COLO829 (cell line): ENCODE measurements at places on chromosomes 6 and 20.

DNA sequence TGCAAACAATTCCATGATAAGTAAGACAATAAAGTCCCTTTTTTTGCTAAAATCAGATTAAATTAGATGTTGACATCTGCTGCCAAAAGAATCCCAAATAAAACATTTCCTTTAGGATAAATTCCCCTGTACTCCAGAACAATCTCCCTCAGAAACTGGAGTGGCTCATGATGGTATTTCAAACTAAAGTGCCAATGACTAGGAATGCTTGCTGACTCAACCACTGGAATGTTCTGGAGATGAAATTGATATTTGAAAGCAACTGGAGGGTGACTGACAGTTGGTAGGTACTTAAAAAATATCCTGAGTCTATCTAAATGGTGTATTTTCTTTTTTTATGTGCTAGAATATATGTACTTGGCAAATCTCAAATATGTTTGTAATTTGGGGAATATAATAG is 350.1 kb upstream of the TSHZ2 start:
- DNase-seq: no peak

DNA sequence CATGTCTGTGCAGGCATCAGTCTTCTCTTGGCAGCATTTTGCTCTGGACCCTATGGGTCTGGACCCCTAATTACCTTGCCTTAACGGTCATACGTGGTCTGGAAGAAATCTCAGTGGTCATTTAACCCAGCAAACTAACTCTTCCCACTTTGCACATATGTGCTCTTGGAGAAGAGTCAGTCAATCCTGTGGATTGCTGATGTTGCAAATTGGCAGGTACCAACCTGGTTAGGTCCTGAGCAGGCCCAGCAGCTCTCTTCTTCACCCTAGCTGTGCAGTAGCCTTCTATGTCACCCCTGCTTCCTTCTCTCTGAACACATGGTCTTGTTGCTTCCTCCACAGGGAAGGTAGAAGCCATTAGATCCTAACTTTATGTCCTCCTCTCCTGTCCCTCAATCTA is 1.6 kb downstream of the CEP43 start:
- DNase-seq: no peak

DNA sequence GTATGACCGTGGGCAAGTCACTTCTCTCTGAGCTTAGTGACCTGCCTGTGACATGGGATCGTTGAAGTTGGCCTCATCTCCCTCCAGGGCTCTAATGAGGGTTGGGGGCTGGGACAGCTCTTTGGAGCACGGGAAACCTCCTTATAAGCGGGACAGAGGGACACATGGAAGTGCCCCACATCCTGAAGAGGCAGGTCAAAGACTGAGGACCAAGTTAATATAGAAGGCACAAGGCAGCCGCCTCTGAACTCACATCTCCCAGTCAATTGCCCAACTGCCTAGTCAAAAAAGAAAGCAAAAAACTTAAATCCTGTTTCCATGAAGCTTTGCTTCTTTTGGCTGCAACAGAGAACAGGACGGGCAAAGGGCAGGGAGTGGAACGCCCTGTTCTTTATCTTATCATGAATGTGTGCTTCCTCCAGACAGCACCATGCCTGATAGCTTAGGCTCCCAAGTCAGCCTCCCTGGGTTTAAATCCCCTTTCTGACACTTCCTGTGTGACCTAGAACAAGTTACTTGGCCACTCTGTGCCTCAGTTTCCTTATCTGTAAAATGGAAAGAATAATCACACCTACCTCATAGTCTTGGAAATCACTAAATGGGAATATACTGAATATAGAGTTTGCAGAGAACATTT is 27.1 kb downstream of the LBP start:
- DNase-seq: no peak

- DNase-seq: no peak
Measured at GRCh38 chr6:3310703-3311102, 52.0 kb downstream of the PSMG4 start.

- peak; percentile 86 for DNase-seq
Measured at GRCh38 chr6:71420693-71421328, 132.2 kb downstream of the OGFRL1 start.

DNA sequence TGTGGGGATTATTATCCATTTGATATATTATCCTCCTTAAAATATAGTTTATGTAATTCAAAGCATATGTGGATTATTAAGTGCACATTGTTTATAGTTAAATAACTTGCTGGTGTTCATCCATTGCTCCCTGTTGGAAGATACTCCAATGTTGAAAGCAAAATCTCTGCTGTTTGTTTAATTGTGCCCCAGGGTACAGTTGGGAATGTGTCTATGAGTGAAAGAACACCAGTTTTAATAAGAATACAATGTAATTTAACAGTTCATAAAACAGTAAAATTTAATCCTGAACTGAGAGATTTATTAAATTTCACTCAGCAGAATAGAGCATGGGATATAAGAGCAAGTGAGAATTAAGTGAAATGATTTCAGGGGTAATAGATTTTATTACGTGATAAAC is 364.9 kb downstream of the GRIK2 start:
- no peak for DNase-seq

GRCh38 chr6:134809130-134809529 is 140.8 kb downstream of the ALDH8A1 start:
- peak; percentile 32 for DNase-seq

DNA sequence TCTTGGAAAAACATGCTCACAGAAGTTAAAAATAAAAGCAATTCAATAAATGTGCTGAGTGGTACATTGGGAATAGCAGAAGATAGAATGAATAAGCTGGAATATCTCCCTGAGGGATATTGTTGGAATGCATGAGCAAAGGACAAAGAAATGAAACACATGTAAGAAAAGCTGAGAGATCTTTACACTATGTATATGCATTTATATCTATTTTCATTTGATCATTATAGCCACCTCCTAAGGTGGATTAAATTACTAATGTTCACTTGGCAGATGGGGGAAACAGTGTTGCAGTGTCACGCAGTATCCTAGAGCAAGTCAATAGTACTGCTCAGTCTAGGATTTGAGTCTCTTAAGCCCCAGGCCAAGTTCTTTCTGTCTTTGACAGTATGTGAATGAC is 542.0 kb upstream of the MARCKS start:
- DNase-seq: no peak

DNA sequence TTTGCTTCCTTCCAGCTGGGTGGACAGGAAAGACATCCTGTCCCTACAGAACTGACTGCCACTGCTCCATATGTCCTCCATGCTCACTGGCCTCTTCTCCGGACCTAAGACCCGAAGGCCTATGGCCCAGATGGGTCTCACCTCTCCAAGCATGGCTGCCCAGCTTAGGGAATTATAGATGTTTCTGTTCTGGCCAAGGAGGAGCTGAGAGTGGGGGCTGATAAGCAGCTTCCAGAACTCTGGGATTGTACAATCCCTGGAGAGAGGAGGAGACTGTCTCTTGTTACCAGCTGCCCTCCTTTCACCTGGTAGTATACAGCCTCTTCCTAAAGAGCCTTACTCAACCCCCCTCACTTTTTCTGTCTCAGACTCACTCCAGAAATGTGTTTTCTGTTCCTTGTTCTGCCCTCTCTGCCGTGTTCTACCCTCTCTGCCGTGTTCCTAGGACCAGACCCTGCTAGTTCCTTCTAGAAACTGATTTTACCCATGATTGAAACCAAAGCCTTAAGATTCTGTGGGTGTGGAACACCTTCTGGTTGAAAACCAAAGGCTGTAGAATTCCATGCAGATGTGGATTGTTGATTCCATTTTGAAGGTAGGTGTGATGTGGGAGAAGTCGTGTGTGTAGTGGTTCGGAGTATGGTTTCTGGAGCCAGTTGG is 28.7 kb downstream of the ANKS1A start:
- no peak for DNase-seq

DNA sequence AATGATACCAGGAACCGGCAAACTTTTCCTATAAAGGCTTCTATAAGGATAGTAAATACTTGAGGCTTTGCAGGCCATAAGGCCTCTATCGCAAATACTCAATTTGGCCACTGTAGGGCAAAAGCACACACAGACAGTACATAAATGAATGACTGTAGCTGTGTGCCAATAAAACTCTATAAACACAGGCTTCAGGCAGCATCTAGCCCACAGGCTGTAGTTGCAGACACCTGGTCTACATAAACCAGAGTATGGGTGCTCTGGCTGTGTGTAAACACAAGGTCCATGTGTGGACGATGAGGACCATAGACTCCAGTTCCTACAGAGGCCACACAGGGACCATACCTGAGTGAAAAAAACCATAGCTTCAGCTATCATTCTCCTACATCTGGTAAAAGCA is 52.2 kb downstream of the ZMYND8 start:
- no peak for DNase-seq

- no peak for DNase-seq
Measured at GRCh38 chr6:16432075-16433032, 194.0 kb downstream of the GMPR start.

DNA sequence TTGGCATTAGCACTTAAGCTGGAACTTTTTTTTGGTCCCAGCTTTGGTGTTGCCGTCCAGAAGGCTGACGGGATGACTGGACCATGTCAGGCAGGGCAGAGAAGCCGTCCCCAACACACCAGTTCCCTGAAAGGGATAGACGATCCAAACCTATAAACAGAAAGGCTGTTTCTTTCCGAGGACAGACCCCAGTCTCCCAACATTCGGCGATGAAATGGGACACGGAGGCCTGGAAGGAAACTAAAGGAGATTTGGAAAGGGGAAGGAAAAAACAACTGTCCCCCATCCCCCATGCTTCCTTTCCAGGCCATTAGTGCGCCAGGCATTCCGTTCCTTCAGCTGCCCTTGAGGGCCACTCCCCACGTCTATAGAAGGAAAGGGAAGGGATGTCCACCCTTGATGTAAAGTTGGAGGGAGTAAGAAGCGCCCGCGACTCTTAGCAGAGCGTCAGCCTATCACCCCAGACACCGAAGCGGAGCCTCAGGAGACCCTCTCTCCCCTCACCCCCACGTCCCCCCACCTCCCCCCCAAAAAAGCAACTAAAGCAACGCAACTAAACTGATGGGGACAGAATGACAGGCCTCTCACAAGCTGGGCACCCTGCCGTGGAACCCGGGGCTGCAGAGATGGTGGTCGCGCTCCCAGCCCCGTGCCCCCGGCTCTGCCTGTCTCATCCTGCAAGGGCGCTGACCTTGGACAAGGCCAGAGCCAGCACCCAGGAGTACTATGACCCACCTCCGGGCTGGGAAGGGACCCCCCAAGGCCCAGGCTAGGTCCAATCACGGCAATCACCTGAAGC is 638 bp downstream of the BLCAP start:
- peak; percentile 56 for DNase-seq

GRCh38 chr6:2865694-2866151 is 24.1 kb upstream of the SERPINB1 start:
- no peak for DNase-seq

DNA sequence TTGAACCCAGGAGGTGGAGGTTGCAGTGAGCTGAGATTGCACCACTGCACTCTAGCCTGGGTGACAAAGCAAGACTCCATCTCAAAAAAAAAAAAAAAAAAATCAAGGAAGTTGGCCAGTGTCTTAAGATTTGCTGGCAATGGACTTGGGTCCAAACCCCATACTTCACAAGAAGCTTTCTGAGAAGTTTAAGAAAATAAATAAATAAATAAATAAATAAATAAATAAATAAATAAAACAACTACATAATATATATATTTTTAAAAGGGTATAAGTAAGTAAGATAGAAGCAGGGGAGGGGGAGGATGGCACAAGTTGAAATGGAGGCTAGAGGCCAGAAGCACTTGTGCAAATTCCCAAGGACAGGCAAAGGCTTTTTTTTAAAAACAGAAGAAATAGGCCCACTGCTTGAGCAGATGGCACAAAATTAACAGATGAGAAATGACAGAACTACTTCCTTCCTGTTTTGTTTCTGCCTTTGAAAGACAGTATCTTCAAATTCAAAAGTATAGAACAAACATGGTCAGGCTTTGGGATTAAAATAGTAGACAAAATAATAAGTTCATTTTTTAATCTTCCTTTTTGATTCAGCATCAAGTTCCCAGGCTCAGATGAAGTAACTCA is 287.7 kb downstream of the ALDH8A1 start:
- DNase-seq: no peak

DNA sequence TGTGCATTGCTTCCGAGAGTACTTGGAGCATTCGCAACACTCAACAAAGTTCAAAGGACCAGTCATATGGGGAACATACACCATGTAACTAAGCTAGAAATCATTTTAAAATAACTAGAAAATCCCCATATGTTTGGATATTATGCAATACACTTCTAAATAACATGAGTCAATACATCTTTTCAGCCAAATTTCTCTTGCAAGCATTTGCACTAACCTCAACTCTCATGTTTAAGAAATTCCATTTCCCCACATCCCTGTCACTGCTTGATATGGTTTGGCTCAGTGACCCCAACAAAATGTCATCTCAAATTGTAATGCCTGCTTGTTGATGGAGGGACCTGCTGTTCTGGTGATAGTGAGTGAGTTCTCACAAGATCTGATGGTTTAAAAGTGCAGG is 85.7 kb upstream of the CST7 start:
- DNase-seq: no peak

DNA sequence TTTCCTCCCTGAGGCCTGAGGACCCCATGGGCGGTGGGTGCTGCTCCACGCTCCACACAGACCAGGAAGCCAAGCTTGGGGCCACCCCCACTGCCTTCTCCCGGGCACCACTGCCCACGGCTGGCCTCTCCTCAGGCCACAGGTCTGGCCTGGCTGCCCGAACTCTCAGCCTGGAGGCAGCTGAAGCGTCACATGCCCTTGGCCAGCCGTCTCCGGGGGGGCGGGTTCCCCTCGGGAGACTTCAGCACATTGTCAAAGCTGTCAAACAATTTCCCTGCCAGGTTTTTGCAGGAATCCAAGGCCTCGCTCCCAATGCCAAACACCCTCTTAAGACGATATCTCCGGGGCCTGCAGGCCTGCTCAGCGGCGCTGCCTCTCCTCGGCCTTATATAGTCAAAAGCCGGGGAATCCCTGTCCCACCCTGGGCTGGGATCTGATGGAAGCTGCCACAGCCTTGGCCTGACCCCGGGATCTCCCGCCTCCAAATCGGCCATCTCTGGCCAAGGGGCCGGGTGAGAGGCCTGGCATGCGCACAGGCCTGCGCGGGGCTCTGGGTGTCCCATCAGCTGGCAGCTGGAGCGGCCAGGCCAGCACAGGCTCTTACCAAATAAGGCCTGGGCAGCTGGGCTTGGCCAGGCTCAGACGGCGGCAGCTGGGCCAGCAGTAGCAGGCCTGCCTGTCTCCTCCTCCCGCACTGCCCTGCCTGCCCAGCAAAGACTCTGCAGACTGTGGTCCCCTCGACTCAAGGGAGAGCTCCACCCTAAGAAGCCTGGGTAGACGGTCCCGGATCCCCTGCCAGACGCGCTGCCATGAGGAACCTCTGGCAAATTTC is 49.7 kb downstream of the RBM38 start:
- no peak for DNase-seq

DNA sequence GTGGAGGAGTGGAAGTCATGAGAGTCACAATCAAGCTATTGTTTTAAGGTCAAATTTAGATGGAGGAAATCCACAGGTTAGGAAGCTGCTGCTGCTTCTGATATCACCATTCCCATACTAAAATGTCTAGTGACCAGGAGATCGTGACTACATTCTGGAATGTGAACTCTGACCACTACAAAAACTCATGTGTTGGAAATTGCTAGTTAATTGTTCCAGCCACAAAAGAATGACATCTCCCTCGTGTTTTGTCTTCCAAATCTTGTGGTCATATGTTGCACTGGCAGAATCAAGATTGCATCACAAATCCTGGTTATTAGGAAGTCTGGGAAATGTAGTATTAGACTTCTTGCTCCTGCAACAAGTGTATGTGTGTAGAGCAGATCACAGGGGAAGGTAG is 441.9 kb downstream of the CD109 start:
- DNase-seq: no peak

- no peak for DNase-seq
Measured at GRCh38 chr20:57977141-57977540, 251.3 kb downstream of the ANKRD60 start.

- DNase-seq: no peak
Measured at GRCh38 chr20:34282041-34282440, 21.1 kb downstream of the AHCY start.
